ENCODE measurements at places on chromosomes 1 and 21.

- peak; percentile 73 for DNase-seq
These were observed 124.9 kb upstream of the IFFO2 start for GRCh38 chr1:19081218-19081893.

- peak; percentile 96 for DNase-seq
These were observed 21.2 kb upstream of the CENPF start for GRCh38 chr1:214581785-214582184.

DNA sequence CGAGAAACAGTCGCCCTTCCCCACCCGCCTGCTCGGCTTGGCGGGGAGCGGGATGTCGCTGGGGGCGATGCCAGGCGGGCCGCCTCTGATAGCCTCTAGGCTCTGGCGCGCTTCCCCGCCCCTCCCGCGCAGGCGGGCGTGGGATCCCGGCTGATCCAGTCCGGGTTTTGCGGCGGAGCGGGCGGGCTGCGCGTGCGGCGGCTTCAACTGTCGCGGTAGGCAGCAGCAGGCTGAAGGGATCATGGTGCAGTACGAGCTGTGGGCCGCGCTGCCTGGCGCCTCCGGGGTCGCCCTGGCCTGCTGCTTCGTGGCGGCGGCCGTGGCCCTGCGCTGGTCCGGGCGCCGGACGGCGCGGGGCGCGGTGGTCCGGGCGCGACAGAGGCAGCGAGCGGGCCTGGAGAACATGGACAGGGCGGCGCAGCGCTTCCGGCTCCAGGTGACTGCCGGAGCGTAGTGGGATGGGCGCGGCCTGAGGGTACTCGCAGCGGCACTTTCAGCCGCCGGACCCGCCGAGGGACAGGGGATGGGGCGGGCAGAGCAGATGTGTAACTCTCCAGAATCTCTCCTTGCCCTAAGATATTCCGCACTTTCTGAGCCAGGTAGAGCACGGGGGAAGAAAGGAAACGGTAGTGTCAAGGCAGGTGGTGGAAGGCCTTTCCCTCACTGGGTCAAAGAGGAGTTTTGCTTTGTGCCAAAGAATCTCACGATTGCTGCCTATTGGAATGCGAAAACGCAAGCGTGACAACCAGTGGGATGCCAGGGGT, at the start of gene FAAH:
TSS of gene FAAH (plus strand) at position 210 of the 764 bp plus-strand sequence. CDS start at position 242, 32 bp downstream.
- DNase-seq, result peak; percentile 43

DNA sequence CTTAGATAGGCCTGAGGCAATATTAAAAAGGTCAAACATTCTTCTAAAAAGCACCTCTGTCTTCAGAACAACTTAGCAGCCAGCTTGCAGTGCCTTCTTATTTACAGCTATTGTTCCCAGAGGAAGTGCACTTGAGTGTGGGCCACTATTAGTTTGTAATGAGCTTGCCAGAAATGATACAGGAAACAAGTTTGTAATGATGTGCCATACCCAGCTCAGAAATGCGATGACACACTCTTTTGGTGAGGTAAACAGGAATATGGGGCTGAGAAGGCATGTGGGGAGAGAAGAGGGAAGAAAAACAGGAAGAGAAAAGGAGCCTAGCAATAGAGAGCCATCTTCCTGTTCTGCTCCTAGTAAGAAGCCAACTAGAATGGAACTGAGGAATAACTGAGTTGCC, 295.4 kb downstream of the AGBL4 start:
- DNase-seq, result no peak

DNA sequence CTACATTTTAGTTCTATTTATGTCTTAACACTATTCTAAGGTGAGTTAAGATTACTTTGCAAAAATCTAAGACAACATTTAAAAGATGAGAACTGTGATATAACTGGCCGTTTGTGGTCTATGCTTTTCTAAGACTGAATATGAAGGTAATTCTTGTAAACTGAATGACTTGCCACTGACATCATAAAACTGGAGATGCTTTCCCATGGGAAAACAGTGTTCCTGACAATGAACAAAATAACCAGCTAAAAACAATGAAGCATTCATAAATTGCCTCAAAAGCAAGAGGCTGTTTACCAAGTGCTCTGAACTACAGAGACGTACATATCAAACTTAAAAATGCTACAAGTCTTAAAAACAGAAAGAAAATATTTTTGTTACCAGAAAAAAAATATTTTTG, 54.7 kb downstream of the APP start:
- DNase-seq, result peak; percentile 84

DNA sequence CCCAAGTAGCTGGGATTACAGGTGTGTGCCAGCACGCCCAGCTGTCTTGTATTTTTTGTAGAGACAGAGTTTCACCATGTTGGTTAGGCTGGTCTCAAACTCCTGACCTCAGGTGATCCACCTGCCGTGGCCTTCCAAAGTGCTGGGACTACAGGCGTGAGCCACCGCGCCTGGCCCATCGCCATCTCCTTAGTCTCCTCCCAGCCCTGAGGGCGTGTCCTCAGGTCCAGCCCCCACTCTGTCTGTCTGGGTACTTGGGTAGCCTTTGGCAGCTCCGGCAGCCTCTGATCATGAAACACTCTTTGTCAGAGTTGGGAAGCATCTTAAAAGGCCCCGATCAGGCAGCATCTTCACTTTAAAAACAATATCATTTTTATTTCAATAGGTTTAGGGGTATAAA, 90.3 kb upstream of the DISP3 start:
- no peak for DNase-seq

DNA sequence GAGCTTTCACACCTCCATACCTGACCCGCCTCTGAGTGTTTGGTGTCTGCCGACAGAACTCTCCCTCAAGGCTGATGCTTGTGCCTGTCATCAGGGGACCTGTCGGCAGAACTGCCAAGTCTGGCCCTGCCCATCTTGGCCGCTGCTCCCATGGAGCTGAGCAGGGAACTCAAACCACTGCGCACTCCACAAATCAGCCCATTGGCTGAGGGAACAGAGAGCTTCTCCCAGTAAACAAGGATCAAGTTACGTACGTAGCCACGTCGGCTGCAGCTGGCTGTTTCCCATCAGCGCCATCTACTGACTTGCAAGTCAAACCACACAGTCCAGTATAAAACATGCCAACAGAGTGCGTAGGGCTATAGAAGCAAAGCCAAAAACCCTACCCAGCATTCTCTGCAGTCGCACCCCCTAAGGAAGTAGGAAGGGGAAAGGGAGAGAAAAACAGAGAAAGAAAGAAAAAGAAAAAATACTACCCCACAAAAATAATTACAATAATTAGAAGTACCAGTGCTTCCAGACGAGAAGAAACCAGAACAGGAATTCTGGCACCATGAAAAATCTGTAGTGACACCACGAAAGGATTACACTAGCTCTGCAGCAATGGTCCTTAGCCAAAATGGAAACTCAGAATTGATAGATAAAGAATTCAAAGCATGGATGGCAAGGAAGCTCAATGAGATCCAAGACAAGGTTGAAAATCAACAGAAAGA, 13.1 kb downstream of the KRTAP13-1 start:
- DNase-seq, result peak; percentile 22

DNA sequence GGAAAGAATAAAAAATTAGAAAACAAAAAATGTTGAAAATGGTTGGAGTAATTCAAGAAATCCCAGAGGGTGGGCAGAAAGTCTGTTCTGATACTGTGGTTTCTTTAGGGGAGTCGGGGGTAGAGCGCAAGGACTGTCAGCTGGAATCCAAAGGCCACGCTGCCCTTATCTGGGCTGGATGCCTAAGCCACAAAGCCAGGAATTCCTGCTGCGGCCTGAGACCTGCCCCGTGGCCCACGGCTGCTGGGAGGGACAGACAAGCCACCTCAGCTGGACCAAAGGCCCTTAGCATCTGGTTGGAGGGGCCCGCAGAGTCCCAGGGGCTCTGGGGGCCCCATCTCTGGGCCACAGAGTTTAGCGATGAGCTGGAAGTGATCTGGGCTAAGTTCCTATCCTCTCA, 60.2 kb downstream of the DMRTB1 start:
- peak; percentile 25 for DNase-seq

- peak; percentile 2 for DNase-seq
These were observed 84.5 kb upstream of the ESRRG start for GRCh38 chr1:216807696-216808095.

DNA sequence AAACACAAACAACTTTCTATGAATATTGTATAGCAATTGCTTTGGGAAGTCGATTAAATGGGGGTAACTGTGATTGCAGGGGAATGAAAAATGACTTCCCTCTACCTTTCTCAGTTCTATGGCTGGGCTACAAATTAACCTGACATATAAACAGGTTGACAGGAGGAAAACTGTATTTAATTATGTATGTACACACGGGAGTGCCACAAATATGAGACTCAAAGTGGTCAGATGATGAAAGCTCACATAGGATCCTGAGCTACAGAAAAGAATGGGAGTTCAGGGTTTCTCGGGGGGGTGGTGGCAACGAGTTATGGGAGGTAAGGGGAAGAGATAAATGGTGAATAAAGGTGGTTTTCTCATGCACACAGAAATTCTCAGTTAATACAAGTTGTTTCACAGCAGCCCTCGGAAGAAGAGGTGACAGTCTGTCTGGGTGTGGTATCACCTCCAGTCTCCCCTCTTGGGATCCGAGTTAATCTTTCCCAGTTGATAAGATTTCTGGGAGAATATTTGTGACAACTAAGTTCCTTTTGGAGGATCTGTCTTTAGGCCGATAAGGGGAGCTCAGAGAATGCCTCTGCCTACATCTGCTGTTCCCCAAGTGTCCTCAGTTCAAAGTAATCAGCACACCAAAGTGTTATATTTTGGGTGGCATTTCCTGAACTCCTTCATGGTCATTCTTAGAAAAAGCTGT, 26.3 kb downstream of the GADD45A start:
- DNase-seq, result no peak

DNA sequence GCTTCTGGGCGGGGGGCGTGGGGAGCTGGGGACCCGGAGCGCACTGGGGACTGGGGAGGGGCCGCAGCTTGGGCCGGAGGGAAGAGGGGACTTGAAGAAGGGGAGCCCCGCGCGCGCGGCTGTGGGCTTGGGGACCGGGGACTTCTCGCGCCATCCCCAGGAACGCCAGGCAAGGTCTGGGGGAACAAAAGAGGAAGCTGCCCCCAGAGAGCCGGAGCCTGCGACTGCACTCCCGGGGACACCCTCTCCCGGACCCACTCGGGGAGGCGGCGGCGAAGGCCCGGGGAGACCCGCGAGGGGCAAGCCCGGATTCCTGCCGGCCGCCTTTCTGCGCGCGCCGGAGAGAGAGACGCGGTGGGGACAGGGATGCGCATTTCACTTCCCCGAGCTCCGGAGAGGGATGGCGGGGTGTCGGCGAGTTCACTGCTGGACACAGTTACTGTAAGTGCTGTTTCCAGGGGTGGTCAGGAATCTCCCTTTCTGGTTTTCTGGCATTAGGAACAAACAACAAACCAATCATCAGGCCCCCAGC, 732 bp downstream of the ABCG1 start:
- no peak for DNase-seq

DNA sequence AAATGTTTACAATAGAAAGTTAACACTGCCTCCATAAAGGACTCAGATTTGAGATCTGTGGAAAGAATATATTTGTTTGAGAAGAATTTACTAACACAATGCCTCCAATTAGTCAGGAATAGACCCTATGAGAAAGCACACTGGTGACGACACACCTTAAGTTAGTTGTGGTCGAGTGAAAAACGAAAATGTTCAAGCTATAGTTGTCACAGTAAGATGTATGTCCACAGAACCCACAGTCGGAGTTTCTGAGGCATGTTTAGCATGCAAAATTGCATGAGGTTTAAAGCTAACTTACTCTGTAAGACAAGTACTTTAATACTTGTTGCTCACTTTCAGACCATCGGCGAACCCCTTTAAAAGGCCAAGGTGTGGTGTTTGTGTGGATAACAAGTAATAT, 69.9 kb upstream of the SIPA1L2 start:
- no peak for DNase-seq

- peak; percentile 57 for DNase-seq
These were observed 23.9 kb downstream of the ITSN1 start for GRCh38 chr21:33666153-33666552.

- no peak for DNase-seq
These were observed 43.1 kb downstream of the CASZ1 start for GRCh38 chr1:10753299-10753698.

DNA sequence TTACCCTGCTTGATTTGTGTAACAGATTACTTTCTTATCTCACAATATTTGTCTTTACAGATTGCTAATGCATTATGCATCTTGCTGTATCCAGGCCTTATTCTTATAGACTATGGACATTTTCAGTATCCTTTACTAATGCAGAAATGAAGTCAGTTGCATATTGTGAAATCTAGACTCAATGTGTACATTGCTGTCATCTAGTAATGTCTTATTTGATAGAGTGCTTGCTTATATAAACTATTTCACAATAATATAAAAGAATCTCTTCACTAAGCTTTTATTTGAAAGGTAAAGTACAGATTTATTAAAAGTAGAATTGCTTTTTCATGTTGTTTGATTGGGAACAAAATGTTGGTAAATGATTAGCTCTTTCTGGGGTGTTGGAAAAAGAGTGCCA, 39.6 kb downstream of the ALG6 start:
- DNase-seq, result no peak

GRCh38 chr1:18010408-18010807, 97.2 kb upstream of the IGSF21 start:
- DNase-seq, result no peak

DNA sequence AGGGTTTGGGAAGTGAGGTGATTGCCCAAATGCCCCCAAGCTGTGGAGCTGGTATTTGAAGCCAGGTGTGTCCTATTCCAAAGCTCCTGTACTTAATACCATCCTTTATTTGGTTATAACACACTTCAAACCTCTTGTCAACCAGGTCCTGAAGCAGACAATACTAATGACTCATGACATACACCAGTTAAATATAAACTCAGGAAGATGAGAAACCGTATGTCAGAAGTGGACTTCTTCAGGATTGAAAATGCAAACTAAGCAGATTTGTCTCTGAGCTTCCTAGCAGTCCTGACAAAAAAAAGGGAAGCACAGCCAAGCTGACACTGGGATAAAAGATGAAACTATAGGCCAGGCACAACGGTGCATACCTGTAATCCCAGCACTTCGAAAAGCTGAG, 70.6 kb downstream of the ALPL start:
- DNase-seq, result no peak

DNA sequence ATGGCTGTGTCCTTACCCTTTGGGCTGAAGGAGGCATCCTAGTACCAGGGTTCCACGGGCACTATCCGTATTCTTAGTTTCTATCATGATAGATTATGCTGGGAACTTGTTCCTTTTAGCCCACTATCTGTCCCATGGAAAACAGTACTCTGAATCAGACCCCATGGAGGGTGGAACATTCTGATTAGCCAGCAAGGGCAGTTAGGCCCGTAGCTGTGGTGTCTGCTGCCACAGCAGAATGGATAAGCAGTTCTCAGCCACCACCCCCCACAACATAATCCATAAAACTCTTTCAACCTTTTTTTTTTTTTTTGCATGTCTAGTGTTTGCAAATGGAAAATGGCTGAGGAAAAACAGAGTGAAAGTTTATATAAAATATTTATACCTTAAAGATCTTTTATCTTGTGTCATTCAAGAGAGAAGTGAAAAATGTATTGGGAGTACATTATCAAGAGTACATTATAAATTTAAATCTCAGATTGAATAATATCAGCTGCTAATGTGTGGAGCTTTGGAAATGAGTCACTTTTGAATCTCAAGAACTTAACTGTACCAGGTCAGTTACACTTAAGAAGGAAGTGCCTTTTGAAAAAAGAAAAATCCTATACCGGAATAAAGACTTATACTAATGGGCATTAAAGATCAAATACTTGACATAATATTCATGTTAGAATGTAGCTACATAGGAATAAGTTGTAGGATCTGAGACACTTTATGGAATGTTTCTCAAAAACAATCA, 80.3 kb downstream of the NFIA start:
- no peak for DNase-seq

- DNase-seq, result no peak
These were observed 46.4 kb upstream of the ENAH start for GRCh38 chr1:225699336-225699735.
